ENCODE measurements at places on chromosomes 7 and 10. TPM values are rescaled to one million over a fixed set of nuclear protein-coding genes. Genes with fewer than 3 reads are reported as not detected.

The C7orf33 gene
- not detected for total RNA-seq

The GPR158 gene
- 0.05 TPM for total RNA-seq

The TCF7L2 gene
- 17.8 TPM for total RNA-seq

The ZMYND11 gene
- total RNA-seq: 44.0 TPM

The NDUFB2 gene
- 331 TPM for total RNA-seq

The ITPRID1 gene
- total RNA-seq: not detected

The PNLIPRP1 gene
- not detected for total RNA-seq

The ANK3 gene
- 0.59 TPM for total RNA-seq

The CLCN1 gene
- not detected for total RNA-seq

The OR6V1 gene
- not detected for total RNA-seq

The TEX36 gene
- not detected for total RNA-seq

The CUTC gene
- total RNA-seq: 31.6 TPM

The HTR7 gene
- total RNA-seq: 0.24 TPM

The TMEM225B gene
- total RNA-seq: 0.89 TPM

The LEP gene
- not detected for total RNA-seq

The GLCCI1 gene
- total RNA-seq: 1.2 TPM

The CACNA2D1 gene
- 7.0 TPM for total RNA-seq

The ASIC3 gene
- 6.0 TPM for total RNA-seq

The ANXA8L1 gene
- total RNA-seq: 127 TPM

The ANXA8 gene
- total RNA-seq: 35.1 TPM

The CCDC186 gene
- total RNA-seq: 5.7 TPM

The ITPRIP gene
- total RNA-seq: 66.1 TPM

The GPR15LG gene
- total RNA-seq: not detected

The DRGX gene
- 0.08 TPM for total RNA-seq

The AGMO gene
- 1.1 TPM for total RNA-seq

The CAV1 gene
- total RNA-seq: 671 TPM

The GLI3 gene
- 0.20 TPM for total RNA-seq

The KCNIP2 gene
- 0.98 TPM for total RNA-seq

The DGKB gene
- not detected for total RNA-seq

The KIAA1549 gene
- 5.9 TPM for total RNA-seq

The AKR1C4 gene
- total RNA-seq: 0.30 TPM
